ENCODE measurements at places on chromosomes 12 and 14.

DNA sequence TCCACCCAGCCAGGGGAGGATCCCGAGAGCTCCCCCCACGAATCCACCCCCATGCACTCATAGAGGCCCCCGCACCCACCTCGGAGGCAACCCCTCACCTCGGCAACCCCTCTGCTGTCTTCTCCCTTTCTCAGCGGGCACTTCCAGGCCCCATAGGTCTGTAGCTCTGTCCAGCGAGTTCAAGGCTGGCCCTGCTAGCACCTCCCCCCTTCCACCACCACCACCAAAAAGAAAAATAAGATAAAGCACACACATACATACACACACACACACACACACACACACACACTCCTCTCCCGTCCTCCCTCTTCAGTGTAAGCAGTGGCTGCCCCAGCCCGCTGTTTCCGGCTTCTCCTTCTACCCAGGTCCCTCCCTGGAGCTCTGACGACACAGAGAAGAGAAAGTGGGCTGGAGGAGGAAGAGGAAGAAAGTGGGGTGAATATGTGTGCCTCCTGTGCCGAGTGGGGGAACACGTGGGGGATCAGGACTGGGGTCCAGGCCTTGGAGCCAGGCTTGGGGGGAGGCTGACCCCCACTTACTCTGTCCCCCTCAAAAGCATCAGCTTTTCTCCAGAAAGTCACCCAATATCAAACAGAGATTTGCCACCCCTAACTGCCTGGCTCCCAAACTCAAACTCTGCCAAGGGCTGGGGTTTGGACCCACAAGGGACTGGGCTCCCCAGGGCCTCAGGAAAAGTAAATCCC lies at the start of gene STAT6:
Gene STAT6 (minus strand): TSS at position 332 of the 704 bp plus-strand sequence. CDS start 3,084 bp downstream, outside the sequence.
- DNase-seq, result peak; percentile 36

DNA sequence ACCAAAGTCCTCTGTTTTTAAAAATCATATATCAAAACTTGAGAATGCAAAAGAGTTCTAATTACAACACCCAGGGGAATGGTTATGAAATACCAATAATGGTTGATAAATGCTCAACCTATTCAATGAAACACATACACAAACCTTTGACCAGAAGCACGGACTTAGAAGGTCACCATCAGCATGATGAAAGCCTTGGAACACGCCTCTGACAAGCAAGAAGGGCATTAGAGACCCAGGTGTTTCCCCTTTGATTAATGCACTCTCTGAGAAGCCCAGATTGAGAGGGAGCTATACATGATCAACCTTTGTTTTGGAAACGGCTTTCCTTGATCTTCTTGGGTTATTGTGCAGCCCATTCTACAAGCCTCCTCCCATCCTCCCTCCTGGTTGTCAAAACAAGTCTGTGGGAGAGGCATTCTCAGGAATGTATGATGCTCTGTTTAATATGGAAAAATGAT lies 69.0 kb downstream of the ZFP36L1 start:
- DNase-seq, result no peak

- no peak for DNase-seq
These were observed 6.7 kb upstream of the DNAAF2 start for GRCh38 chr14:49641697-49642129.

DNA sequence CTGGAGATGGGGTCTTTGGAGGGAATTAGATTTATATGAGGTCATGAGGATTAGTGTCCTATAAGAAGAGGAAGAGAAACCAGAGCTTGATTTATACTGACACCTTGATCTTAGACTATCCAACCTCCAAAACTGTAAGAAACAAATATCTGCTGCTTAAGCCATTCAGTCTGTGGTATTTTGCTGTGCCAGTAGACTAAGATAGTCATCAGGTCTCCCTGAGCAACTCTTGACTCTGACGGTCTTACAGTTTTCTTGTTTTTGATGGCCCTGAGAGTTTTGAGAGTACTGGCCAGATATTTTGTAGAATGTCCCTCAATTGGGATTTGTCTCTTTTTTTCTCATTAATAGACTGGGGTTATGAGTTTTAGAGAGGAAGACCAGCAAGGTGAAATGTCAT lies 51.7 kb downstream of the TSHR start:
- no peak for DNase-seq

DNA sequence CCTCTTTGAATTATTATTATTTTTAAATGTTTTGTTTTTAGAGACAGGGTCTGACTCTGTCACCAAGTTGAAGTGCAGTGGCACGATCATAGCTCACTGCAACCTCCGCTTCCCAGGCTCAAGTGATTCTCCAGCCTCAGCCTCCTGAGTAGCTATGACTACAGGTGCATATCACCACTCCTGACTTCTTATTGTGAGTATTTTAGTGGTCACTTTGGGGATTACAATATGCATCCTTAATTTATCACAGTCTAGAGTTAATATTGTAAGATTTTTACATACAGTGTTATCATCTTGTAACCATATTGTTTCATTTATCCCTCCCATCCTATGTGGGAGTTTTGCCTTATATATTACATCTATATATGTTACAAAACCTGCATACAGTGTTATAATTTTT lies 13.4 kb downstream of the FGF23 start:
- no peak for DNase-seq

- DNase-seq, result peak; percentile 5
These were observed 323.4 kb downstream of the VRK1 start for GRCh38 chr14:97120611-97121031.

DNA sequence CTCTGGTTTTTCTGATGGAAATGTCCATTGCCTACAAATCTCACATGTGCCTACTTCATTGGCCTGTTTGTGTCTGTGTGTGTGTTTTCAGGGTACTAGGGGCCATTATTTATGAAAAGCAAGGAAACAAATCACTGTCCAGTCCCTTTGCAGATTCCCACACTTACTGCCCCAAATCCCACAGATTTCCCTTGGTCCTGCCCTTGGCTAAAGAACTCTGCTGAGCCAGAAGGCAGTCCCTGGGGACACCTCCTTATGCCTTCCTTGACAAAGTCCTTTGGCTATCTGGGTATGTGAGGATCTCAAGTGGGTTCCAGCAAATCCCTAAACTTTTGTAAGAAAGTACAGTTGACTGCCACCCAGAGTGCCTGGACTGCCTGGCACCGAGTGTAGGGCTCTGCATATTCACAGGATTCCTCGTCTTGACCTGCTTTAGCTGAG lies 388.1 kb downstream of the BCAT1 start:
- DNase-seq, result no peak

GRCh38 chr12:14960548-14961465 lies 594 bp downstream of the ARHGDIB start:
- DNase-seq, result peak; percentile 41

GRCh38 chr12:13627536-13627935 lies 353.9 kb downstream of the GRIN2B start:
- DNase-seq, result no peak

DNA sequence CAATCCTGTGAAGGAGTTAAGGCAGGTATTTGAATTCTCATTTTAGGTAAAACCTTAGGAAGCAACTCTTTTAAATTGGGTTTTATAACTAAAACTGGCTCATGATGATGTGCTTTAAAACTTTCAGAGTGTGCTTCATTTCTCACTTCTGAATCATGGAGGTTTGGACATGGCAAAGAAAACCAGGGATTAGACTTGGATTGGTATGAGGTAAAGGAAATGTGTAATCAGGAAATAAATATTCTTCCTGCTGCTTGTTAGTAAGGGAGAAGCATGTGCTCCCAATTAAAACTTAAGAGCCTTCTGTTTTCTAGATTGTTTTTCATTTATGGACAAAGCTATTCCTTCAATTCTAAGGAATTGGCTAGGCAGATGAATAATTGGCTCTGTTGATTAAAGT lies 57.4 kb downstream of the FBXO33 start:
- DNase-seq, result no peak

All from activated naive CD4-positive, alpha-beta T cell (primary cell).